ENCODE measurements at places on chromosomes 2 and 18.

DNA sequence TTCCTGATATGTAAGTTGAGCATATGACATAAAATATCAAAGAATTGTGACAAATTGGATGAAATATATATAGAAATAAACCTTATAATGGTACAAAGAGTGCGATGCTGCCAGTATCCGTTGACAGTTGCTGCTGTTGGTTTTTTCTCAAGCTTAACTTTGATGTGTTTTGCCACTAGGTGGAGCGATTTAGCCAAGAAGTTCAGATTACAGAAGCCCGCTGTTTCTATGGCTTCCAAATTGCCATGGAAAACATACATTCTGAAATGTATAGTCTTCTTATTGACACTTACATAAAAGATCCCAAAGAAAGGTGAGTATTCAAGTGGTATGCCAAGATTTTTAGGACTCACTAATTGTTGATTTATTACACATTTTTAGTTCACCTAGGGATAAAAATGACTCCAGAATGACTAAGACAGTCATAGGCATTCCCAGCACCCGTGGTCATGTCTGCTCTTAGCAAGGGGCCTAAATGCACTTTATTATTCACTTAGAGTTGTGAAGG, 2.1 kb downstream of the RRM2 start:
- DNase-seq, result no peak

- no peak for DNase-seq
These were observed 34.2 kb upstream of the NCOA1 start for GRCh38 chr2:24456599-24457556.

DNA sequence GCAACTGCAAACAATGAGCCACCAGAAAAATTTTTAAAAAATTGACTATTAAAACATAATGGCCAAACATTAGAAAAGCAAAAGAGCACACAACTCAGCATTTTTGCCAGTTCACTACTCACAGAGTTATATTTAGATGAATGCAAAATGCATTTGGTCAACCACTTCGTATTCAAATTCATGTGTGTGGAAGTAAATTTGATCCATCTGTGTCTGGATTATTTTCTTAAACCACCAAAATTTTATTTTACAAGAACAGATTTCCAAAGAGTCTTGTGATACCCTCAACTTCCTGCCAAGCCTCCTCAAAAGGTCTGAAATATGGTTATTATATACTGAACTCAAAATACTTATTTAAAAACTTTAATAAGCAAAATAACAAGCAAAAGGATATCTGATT, 57.4 kb downstream of the PPP1R1C start:
- no peak for DNase-seq

- DNase-seq, result no peak
These were observed 61.5 kb upstream of the DOCK10 start for GRCh38 chr2:225103737-225104141.

Measured in activated T-helper 1 cell treated with anti-CD3 and anti-CD28 coated beads, Interleukin-2, amount 50 U/mL, for 16 hours (primary cell).